ENCODE measurements at places on chromosomes 2 and 18. TPM values are rescaled to one million over a fixed set of nuclear protein-coding genes. Genes with fewer than 3 reads are reported as not detected.

DNA sequence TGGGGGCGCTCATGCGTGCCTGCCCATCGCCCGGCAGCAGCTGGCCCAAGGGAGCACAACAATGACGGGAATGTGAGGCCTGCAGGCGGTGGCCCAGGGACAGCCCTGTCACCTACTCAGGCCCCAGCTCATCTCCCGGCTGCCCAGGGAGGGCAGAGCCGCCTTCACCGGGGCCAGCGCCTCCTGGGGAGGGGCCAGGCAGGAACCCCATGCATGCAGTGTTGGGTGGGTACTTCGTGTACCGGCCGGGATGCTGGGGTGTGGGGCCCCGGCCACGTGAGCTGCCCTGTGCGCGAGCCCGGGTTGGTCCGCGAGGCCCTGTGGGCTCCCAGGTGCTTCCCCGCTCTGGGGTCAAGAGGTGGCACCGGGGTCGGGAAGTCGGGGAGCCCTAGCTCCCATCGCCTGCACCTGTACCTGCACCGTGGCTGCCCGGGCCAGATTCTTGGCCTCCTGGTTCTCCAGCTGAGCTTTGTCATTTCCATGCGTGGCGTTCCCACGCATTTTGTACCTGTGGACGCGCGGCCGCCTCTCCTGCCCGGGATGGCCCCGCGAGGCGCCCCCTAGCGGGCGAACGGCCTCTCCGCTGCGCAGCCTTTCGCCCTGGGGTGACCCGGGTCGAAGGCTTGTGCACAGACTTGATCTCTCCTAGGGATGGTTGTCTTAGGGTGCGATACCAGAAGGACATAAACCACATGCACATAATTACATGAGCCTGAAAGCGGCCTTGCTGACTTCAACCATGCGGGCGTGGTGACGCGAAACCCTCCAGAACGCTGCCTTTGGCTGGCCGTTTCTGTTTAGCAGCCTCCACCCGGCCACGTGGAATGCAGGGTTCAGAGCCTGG is 950 bp downstream of the KLHL30 start:
- no peak for DNase-seq

DNA sequence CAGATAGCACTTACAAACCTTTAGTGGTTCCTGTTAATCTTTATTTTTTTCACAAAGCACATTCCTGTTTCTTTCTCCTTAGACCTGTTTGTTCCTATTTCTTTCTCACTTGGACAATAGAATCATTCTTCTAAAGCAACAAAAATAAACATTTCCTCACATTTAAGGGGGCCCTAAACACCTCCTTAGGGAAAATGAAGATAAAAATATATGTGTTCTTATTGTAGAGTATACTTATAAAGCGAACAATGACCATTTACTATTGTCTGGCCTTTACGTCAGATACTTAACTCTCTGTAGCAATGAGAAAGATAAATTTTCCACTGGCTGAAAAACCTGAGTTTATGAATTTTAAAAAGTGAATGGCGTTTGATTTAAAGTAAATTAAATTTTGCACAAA is 234.6 kb downstream of the TCF4 start:
- no peak for DNase-seq

- DNase-seq, result no peak
Observed at GRCh38 chr2:174624895-174625430, 27.4 kb upstream of the WIPF1 start.

DNA sequence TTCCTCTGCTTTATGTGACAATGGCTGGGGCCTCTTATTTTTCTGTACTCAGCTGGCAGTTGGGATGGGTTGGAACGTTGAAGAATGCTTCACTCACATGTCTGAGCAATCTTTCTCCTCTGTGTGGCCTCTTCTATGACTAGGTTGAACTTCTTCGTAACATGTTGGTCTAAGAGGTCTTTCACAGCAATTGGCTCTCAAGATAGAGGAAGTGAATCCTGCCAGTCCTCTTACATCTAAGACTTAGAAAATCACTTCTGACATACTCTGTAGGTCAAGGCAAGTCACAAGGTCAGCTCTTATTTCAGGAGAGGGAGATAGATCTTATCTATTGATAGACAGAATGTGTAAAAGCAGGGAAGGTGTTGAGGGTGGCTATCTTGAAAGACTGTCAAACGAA is 174.1 kb downstream of the NYAP2 start:
- DNase-seq, result no peak

DNA sequence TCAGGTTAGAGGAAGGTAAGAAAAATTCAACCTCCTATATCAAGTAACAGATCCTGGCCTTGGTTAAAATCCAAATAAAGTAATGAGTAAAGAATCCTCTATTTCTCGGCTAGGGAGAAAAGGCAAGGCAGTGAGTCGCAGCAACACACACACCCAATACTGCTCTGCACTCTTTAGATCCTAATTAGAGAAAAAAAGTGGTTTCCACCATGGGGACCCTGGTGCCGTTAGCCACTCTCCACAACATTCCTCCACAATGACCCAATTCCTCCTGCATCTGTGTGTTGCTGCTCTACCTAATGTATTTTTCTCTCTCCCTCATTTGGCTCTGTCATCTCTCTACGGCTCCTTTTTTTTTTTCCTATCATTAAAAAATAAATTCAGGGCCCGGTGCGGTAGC is 462.7 kb downstream of the METTL4 start:
- DNase-seq, result no peak

- DNase-seq, result no peak
Observed at GRCh38 chr2:3606370-3607201, 11.7 kb downstream of the COLEC11 start.

DNA sequence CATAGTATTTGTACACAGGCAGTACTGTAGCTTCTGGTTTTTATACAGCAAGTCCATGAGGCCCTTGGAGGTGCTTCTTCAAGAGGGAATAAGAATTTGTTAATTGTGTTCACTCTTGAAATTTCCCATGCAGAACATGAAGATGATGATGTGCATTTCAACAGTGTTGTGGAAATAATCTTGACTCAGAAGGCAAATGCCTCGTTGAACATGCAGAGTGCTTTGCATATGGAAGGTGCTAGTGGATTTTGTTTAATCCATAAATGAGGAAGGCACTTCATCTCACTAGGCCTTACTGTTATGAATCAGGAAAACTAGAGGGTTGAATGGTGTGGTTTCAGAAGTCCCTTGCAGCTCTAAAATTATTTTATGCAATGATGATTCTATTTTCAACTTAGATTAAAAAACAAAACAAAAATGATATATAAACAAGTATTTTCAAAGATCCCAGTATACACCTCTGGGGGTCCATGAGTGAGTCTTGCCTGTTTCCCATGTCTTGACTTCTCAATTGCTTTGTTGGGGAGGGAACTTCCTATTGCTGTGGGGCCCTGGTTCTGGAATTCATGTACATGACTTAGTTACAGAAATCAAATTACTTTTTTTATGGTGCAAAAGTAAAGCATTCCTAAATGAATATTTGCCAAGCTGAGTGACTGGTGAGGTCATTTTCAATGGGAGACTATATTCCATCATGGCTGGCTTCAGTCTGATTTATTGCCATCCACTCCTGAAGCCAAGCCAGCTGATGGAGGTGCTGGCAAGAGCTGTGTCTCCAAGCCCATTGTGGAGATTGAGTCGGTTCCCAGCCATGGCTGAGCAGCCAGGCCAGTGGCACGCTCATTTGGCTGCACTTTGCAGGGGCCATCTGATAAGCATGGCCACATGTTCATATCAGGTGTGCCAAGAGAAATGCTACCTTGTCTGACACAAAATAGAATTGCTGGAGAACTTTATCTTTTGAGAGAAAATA is 56.5 kb downstream of the MGAT5 start:
- DNase-seq, result peak; percentile 74

GRCh38 chr2:85078536-85078935 is 54.7 kb upstream of the TCF7L1 start:
- DNase-seq, result no peak

- DNase-seq, result no peak
Observed at GRCh38 chr2:228377533-228377932, 196.0 kb upstream of the SPHKAP start.

GRCh38 chr18:21663578-21663977 is 41.0 kb downstream of the ABHD3 start:
- DNase-seq, result no peak

- DNase-seq, result no peak
Observed at GRCh38 chr2:133215477-133215876, 352.8 kb downstream of the NCKAP5 start.

DNA sequence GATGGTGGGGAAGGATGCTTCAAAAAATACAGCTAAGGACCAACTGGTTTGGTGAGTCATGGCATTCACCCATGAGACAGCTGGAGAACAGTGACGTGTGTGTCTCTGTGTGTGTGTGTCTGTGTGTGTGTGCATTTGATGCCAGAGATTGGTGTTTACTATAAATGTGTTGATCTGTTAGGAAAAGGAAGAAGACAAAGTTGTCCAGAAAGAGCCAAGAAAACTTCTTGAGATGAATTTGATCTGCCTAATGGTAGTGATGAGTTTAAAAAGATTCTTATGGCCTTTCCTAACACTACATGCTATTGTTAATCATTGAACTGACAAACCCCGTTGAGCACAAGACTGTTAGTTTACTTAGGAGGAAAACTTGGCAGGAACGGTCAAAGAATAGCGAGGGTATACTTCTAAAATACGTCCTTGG is 36.4 kb upstream of the IL1R1 start:
- DNase-seq, result no peak

DNA sequence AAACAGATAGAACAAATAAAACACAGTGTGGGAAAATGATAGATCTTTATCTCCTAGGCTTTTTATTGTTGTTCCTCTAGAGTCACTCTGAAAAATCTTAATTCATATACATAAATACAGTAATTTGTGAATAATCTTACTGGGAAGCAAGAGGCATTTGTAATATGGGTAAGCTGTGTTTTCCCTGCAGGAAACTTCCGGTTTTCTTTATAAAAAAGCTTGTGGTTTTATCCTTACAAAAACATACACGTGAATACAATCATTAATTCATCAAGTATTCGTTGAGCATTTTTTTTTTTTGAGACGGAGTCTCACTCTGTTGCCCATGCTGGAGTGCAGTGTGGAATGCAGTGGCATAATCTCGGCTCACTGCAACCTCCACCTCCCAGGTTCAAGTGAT is 1312.8 kb upstream of the ZEB2 start:
- no peak for DNase-seq

- DNase-seq, result no peak
Observed at GRCh38 chr2:10930721-10931516, 19.2 kb downstream of the KCNF1 start.

DNA sequence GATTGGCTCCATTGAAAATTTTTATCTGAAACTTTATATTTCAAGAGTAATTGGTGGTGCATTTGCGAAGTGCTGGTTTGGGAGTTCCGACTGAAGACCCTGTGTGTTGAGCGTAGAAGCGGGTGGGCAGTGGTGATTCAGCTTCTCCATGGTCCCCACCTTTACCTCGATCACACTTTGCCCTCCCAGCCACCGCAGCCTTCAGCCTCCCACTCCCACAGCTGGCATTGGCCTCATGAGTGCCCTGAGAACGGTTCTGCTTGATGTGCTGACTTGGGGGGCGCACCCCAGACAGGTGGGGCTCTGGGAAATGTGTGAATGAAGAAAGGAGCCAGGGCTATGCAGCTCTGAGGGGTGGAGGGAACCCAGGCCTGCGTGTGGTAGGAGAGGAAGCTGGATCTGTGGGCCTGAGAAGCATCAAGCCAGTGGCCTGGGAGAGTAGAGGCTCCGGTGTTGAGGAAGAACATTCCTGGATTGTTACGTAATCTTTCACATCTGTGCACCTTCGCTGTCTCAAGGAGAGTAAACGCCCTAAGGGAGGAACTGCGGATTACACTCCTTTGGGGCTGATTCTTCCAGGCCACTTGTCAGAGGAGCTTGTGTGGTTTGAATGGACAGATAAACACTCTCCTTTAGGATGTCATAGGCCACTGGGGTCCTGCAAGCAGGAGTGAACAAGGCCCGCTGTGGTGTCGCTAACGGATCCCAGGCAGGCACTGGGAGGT is 83.8 kb downstream of the NPAS2 start:
- DNase-seq, result no peak

DNA sequence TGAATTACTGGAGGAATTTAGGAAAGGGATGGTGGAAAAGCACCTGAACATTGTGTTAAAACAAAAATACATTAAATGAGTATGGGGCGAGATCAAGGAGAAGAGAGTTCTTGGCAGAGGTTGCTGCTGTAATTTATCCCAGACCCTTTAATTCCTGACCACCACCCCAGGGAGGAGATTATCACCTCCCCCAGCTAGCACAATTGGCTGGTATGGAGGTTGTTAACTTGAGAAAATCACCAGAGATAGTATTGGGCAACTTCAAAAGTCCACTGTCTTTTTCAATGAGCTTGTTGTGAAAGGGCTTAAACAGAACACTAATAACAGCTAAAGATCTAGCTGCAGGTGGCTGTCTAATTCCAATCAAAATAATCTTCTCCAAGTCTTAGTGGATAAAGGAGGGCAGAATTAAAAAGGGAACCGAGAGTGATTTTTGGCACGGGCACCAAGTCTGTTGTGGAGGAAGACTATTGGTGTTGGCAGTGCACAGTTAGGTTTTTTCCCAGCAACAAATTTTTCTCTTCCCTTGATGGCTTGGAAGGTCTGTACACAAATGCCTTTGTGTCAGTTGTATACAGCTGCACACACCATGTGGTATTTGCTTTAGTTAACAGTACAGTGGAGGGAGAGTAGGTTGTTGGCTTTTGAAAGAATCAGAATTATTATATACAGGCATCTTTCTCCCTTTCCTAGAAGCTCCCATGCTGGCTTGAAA is 289.5 kb downstream of the SLC4A3 start:
- DNase-seq, result no peak

GRCh38 chr2:110103061-110103961 is 12.3 kb downstream of the MALL start:
- no peak for DNase-seq

Gene GAD1
- 7.8 TPM for total RNA-seq

Gene GPAT2
- total RNA-seq, result 4.8 TPM

Gene ABCA12
- total RNA-seq, result not detected

Gene TTN
- total RNA-seq, result 4.8 TPM

Gene SCG2
- 6.0 TPM for total RNA-seq

Gene OTOF
- 0.06 TPM for total RNA-seq

Gene TRABD2A
- total RNA-seq, result 1.1 TPM

Gene IL18RAP
- total RNA-seq, result 6.3 TPM

Gene ALK
- 0.13 TPM for total RNA-seq

Gene POMC
- 1.4 TPM for total RNA-seq
